ENCODE measurements at places on chromosomes 12 and 14.

GRCh38 chr12:23350808-23351207, 598.7 kb downstream of the SOX5 start:
- DNase-seq, result no peak

GRCh38 chr12:127930122-127930521, 336.8 kb upstream of the TMEM132C start:
- DNase-seq, result no peak

- no peak for DNase-seq
These were observed 14.8 kb upstream of the EDDM3A start for GRCh38 chr14:20730891-20731290.

- DNase-seq, result no peak
These were observed 33.1 kb upstream of the NOS1 start for GRCh38 chr12:117394491-117394890.

DNA sequence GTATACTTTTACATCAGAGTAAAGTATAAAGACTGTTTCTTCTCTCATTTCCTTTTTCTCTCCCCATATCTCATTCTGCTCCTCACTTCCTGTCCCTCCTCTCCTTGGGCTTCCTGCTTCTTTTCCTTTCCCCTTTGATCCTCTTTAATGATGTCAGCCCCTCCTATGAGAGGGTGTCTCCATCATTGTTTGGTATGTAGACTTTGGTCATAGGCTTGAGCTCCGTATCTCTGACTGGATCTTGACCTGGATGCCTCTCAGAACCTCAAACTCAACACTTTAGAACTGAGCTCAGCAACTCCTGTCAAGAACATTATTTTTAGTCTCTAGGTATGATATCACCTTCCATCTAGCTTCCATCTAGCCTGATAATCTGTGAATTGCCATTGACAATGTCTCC, 50.3 kb downstream of the AKAP6 start:
- DNase-seq, result no peak

- DNase-seq, result no peak
These were observed 7.0 kb downstream of the MYL2 start for GRCh38 chr12:110913119-110914056.

DNA sequence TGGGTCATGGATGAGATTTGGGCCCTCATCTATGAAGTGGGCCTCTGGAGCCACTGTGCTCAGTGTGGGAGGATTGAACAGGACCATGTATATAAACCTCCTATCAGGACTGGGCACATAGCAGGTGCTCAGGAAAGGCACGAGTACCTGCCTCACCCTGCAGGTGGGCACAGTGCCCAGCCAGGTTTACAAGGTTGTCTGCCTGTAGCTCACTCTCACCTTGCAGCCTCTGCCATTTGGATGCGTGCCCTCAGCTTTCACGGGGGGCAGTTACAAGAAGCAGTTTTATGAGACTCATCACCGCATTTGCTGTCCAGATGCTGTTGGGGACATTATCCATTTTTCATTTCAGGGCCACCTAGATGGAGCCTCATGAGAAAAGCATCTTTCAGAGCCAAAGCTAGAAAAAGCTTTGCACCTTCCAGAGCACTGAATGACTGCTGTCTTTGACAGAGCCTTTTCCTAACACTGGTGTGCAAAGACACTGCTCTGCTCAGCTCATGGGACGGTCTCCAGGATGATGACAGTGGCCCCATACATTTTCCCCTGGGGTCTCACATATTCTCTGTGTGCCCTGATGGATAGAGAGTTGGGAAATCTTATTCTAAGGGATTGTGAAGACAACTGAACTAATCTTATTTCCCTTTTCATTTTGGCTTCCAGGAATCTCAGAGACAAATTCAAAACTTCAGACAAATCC, 327.5 kb upstream of the RTL1 start:
- DNase-seq, result no peak

GRCh38 chr12:30900351-30900750, 26.2 kb upstream of the TSPAN11 start:
- DNase-seq, result no peak

GRCh38 chr14:35480119-35480769, 53.7 kb upstream of the INSM2 start:
- DNase-seq, result no peak

DNA sequence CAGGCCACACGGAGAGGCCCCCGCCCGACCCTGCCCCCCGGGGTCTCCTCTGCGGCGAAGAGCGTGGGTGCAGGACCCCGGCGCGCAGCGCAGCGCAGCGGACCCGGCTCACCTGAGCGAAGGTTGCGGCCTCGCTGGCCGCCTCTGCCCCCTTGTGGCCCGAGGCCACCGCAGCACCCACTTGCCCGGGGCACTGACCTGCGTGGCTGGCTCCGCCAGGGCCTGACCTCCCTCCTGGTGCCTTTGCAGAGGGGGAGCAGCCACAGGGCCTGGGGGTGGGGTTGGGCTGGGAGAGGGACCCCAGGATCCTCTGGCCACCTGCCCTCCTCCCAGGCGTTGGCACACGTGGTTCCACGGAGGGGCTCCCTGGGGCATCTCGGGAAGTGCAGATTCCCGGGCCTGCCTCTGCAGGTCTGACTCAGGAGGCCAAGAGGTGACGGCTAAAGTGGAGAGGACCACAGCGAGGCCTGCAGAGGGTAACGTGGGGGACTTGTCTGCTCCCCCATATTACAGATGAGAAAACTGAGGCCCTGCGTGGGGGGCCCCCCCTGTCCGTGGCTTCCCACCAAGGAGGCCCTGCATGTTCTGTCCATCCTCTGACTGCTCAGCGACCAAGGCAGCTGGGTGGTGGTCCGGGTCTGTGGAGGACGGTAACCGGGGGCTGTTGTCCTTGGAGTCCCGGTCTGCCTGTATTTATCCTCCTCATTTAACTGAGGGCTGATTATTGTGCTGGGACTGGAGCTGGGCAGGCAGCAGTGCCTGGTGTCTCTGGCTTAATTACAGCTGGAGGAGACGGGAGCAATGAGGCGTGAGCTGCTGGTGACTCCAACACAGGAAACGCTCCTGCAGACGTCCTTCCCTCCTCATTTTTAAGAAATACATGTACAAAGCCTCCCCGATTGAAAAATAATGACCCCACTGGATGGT, 67.9 kb upstream of the BEGAIN start:
- no peak for DNase-seq

DNA sequence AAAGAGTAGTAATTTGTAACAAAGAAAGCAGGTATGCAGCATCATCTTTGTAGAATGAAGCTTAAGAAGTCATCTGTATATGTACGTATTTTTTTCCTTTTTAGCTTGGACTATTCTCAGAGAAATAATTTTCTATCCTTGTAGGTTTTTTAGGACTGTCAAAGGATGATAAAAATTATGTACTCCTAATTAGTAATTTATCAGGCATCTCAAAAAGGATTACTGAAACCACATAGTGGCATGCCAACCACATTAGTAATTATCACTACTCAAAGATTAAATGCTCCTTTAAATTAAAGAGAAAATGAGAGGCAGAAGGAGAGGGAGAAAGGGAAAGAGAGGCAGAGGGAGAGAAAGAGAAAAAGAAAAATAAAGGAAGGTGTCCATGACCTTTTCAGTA, 17.3 kb downstream of the TTC8 start:
- no peak for DNase-seq

DNA sequence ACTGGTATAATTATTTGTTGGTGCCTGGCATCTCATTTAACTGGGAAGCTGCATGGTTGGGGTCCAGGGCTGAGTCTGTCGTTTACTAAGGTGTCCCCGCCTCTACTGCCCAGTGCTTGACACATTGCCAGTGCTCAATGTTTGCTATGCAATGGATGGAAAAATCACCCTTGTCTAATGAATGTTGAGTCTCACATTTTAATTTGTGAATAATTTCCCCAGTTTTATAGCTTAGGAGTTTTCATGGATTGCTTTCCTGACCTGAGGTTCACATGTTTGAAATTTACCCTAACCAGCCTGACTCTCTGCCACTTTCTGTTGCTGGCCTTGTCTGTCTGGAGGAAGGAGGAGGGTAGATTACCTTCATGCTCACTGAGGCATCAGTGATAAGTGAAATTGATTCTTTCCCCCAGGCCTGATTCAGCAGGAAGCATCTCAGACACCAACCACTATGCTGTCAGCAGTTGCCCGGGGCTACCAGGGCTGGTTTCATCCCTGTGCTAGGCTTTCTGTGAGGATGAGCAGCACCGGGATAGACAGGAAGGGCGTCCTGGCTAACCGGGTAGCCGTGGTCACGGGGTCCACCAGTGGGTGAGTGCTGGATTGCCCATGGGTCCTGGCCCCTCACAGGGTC, 2.4 kb downstream of the DHRS2 start:
- DNase-seq, result no peak

GRCh38 chr14:101538878-101539277, 22.4 kb upstream of the DIO3 start:
- DNase-seq, result no peak

GRCh38 chr12:117047810-117048584, 51.2 kb downstream of the TESC start:
- DNase-seq, result no peak

GRCh38 chr12:51293696-51294095, 23.5 kb upstream of the SMAGP start:
- DNase-seq, result no peak

DNA sequence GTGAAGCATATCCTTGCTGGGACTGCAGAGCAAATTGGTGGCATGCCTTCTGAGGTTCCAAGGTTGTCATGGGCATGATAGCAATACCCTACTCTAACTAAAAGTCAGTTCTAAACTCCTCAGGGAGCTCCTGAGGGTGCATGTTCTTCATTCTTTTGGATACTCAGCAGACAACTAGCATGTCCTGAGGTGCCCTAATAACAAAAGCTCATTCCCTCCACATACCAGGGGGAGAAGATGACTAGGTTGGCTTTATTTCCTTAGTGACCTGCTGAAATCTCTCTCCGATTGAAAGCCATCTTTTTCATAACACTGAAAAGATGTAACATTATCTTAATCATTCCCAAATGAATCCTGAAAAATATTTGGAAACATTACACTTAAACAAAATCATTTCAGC, 188.7 kb upstream of the IGF1 start:
- DNase-seq, result no peak

DNA sequence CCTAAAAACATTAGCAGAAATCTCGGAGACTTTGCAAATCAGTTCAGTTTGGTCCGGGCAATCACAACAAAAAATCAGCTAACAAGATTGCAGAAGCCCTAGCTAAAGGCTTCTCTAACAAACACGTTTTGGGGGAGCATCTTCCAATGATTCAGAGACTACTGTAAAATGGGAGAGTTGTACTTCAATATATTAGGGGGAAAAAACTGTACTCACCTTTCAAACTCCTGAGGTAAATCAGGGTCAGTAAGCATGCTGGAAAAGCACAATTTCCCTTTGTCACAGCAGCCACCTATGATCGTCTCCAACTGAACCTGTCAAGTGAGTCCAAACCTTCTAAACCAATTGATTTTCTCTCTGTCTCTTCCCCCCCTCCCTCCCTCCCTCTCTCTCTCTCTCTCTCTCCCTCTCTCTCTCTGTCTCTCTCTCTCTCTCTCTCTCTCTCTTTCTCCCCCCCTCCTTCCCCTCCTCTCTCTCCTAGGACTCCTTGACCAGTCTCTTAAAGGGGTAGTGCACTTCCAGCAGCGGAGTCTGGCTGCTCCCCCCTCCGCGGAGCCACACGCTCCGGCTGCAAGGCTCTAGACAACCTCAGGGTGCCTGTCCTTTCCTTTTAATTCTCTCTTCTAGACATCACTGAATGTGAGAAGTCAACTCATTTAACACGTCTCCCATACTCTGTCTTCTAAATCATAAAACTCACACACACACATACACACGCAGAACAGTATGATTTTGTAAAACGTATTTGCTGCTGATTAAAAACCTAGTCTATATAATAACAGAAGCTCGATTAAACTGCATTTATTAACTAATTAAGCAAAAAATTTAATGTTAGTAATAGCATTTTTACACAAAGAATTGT, at the start of gene SOX5:
TSS of gene SOX5 (minus strand) at position 323 of the 862 bp plus-strand sequence. CDS start at position 254, 69 bp downstream.
- DNase-seq, result peak; percentile 1

- DNase-seq, result no peak
These were observed 54.9 kb upstream of the IGF1 start for GRCh38 chr12:102535306-102535705.

DNA sequence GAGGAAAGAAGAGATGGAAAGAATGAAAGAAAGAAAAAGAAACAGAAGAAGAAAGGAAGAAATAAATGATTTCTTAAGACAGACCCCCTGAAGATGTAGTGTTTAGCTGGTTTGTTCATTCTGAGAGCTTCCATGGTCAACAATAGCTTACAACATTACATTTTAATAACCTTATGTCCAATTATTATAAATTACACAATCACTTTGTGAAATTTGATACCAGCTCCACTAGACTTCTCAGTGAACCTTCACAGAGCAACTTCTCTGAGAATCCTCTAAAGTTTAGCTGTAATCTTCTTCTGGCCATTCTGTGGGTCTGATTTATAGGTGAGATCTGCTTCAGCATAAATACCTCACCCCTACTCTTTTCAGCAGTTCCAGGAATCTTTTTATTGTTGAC, 27.9 kb downstream of the SIX1 start:
- no peak for DNase-seq

DNA sequence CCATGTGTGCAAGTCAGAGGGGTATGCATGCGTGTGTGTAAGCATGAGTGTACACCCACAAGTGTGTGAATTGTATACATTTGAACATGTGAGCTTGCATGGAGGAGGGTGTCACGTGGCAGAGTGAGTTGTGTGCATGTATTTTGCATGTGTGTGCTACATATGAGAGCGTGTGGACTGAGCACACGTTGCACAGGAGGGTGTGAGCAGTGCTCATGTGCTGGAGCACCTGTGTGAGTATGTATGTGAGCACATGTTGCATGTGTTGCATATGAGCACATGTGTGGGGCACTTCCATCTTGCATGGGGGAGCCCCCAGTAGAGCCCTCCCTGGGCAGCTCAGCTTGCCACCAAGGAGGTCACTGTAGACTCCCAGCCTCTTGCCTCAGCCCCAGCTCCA, 180.2 kb upstream of the MYL2 start:
- no peak for DNase-seq

DNA sequence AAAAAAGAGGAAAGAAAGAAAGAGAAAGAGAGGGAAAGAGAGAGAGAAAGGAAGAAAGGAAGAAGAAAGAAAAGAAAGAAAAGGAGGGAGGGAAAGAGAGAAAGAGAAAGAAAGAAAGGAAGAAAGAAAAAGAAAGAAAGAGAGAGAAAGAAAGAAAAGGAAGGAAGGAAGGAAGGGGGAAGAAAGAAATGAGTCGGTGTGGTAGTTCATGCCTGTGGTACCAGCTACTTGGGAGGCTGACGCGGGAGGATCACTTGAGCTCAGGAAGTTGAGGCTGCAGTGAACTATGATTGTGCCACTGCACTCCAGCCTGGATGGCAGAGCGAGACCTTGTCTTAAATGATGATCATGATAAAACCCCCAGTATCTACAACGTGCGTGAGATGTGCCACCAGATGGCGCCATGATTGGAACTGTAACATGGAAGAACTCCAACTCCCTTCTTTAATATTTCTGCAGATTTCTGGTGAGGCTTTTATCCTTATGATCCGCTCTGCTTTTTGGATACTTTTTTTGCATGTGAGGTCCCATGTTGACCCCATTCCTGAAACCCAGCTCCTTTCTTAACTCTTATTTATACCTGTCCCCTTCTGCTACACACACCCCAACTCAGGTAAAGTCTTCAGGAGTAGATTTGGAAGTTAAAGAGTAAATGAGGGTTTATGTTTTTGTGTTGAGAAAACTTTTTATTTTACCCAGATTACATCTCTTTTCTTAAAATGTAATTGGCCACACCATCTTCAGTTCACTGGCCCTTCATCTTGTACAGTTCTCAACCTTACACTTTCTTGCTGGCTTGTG, 25.6 kb downstream of the RNASE10 start:
- DNase-seq, result peak; percentile 54

GRCh38 chr12:109309381-109310246, 530 bp upstream of the FOXN4 start:
- no peak for DNase-seq

- peak; percentile 20 for DNase-seq
These were observed 65.4 kb upstream of the SAV1 start for GRCh38 chr14:50733494-50733893.

- DNase-seq, result no peak
These were observed 90.3 kb downstream of the LMO3 start for GRCh38 chr12:16515666-16516065.
